GM12891 (cell line): ENCODE measurements at places on chromosomes 1 and 21.
A peak's percentile ranks its signal among the peaks of the same experiment; 100 is the strongest.

- DNase-seq, result no peak
Observed at GRCh38 chr1:82337635-82338034, 536.9 kb downstream of the ADGRL2 start.

- no peak for DNase-seq
Observed at GRCh38 chr1:90391126-90391525, 326.0 kb downstream of the BARHL2 start.

DNA sequence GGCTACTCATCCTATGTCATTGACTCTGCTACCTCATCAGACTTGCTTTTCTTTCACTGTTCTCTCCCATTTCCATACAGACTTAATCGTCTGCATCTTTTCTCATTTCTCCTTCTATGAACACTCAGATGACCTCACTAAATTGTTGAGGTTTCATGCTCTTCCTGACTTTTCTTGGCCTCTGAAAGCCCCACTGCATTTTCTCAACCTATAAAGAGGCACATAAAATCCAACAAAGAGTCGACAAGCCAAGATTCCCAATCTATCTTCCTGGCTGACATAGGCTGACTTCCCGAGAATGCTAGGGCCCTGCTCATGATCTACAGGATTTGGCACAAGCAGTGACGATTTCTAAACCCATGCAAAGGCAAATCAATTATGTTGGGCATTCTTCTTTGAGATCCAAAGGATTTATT lies 280.8 kb upstream of the DPYD start:
- no peak for DNase-seq

GRCh38 chr1:119795261-119796200 lies 15.7 kb downstream of the REG4 start:
- DNase-seq, result no peak

DNA sequence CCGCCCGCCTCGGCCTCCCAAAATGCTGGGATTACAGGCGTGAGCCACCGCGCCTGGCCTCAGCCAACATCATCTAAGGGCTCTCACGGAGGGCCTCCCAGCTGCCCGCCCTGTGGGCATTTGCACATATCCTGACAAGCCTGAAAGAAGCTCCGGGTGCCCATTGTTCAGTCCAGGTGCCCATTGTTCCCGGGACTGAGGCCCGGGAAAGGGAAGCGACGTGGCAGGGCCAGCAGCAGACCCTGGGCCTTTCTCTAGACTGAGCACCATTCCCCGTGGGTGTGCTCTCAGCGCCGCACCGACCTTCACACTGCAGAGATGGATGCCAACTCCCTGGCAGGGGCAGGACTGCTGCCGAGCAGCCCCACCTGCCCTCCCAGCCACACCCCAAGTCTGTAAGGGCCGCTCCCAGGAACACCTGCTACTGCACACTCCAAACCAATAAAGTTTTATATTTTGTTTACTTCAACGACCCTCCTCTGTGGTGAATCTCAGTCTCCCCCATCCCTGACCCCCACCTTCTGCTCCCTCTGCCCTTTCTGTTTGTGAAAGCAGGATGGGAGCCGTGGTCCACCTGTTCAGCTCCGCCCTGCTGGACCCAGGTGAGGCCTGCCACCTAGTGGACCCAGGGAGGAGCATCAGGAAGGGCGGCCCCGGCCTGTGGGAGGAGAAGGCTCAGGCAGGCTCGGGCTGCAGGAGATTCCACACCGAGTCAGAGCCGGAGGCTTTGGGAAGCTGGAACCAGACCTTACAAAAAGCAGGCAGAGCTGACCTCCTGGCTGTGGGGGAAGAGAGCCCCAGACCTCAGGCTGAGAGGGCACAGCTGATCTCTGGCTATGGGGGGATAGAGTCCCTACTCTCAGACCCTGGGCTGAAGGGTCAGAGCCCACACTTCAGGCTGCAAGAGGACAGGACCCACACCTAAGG lies 1.1 kb upstream of the TMEM82 start:
- DNase-seq, result peak; percentile 91

GRCh38 chr21:34031835-34032370 lies 41.5 kb upstream of the MRPS6 start:
- no peak for DNase-seq
